ENCODE measurements at places on chromosomes 3 and 15. TPM values are rescaled to one million over a fixed set of nuclear protein-coding genes. Genes with fewer than 3 reads are reported as not detected.

Gene KBTBD13
- total RNA-seq = not detected

GRCh38 chr3:105062853-105063252 lies 303.9 kb upstream of the ALCAM start:
- no peak for DNase-seq
- no peak overlapping the region for H3K4me3 ChIP-seq
- no peaks in the 10 kb centered on the region for H3K4me1 ChIP-seq
- H3K27ac ChIP-seq = no peak overlapping the region

DNA sequence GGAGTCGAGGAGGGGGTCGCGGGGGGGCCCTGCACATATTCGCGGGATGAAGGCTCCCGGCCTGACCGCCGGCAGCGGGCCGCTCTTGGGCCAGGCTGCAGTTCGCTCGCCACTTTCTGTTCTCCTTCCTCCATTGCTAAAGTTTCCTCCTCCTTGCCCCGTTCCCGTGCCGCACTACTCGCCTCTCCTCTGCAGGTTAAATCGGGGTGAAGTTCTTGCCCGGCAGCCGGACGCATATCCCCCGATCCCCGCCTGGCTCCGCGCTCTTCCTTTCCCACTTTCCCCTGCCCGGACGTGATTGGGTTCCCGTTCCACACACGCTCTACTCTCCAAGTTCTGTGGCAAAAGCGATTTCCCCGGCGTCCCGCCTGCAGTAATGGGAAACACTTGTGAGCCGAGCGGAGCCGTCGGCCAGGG lies 556 bp downstream of the CRYBG3 start:
- peak overlapping the region; percentile 93 for H3K27ac ChIP-seq
- H3K4me3 ChIP-seq = peak overlapping the region; percentile 92
- no peaks in the 10 kb centered on the region for H3K27me3 ChIP-seq
- DNase-seq = peak; percentile 82

DNA sequence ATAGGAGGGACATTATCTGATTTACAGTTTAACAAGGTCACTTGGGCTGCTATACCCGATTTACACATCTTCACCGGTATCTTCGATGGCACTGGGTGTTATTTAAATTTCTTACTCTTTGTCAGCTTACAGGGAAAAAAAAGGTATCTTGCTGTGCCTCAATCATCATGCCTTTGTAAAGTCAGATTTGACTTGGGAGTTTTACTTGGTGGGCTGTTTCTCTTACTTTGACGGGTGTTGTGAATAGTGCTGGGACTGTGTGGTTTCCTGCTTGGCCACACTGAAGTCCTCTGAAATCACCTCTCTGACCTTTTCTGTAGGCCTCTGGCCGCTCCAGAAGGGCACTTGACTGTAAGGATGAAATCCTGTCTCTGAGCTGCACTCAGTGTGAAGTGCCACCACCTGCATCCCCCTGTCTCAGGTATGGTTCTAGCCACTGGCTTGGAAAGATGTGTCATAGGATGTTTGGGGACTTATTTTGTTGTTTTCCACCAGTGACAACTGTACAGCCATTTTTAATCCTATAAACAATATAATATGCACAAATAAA lies 3.1 kb upstream of the SLC24A1 start:
- no peaks in the 10 kb centered on the region for H3K4me1 ChIP-seq
- H3K4me3 ChIP-seq = no peak overlapping the region
- no peak overlapping the region for H3K27ac ChIP-seq
- H3K27me3 ChIP-seq = no peaks in the 10 kb centered on the region

Data from GM23248 (cell line).